ENCODE measurements at places on chromosomes 6 and 20.

DNA sequence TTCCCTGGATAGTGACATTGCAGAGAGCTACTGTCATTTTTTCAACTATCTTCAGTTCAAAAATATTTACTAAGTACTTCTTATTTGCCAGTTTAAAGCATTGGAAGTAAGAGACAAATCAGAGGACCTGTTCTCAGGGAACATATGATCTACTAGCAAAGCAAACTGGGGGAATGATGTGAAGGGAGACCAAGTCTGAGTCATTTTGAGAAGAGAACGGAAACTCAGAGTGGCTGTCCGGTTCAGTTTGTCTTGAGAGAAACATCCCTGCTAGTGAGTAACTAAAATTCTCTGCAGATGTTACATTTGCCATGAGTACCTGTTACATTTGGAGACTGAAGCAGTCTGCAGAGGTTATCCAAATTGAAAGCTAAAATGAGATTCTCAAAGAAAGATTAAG is 118.3 kb downstream of the KCNQ5 start:
- DNase-seq, result no peak

DNA sequence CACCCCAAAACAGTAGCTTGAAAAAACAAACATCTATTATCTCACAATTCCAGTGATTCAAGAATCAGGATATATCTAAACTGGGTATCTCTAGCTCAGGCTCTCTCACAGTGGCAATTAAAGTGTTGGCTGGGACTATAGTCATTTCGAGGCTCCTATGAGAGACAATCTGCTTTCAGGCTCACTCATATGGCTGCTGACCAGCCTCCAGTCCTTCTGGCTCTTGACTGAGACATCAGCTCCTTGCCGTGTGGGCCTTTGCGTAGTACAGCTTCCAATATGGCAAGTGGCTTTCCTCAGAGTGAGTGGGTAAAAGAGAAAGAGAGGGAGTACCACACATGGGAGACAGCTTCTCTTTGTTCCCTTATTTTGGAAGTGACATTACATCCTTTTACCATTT is 327.2 kb downstream of the CENPW start:
- DNase-seq, result no peak

DNA sequence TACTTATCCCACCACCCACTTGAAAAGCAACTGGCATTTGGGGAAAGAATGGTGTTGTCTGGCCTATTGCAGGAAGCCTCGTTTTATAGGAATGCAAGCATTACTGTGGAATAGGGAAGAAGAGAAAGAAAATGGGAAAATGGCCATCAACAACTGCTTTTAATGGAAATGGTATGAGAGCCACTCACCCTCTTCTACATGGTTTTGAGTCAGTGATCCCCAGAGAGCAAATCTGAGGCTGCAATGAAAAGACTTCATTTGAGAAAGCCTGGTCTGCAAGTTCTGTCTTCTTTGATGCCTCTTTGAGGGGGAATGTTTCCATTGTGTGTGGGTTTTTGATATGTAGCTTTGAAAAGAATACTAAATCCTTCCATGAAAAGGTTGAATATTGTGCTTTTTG is 172.3 kb upstream of the HDDC2 start:
- no peak for DNase-seq

GRCh38 chr6:122749451-122750050 is 30.0 kb upstream of the FABP7 start:
- no peak for DNase-seq

GRCh38 chr6:16257999-16258708 is 19.8 kb downstream of the GMPR start:
- peak; percentile 31 for DNase-seq

DNA sequence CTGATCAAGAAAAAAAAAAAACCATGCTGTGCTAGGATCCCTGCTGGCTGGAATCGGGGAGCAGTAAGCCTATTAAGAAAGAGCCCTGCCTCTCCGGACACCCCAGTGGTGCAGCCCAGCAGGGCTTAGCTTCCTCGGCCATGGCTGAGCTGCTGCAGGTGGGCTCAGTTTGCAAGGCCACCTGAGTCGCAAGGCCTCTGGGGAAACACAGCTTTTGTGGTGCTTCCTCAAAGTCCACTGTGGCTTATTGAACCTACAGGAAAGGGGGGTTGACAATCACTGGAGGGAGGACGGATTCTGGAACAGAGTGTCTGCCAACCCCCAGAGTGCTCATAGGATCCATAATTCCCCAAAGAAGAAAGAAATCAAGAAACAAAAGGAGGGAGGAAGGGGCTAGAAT is 240.8 kb downstream of the SMOC2 start:
- DNase-seq, result no peak

Measured in epithelial cell of prostate (primary cell).